ENCODE measurements at places on chromosomes 6 and 20.

- H3K4me3 ChIP-seq, result no peak overlapping the region
- H3K36me3 ChIP-seq, result no peaks in the 10 kb centered on the region
- H3K27ac ChIP-seq, result no peak overlapping the region
- no peaks in the 10 kb centered on the region for H3K27me3 ChIP-seq
- no peaks in the 10 kb centered on the region for H3K4me1 ChIP-seq
Observed at GRCh38 chr20:16314320-16314719, 258.9 kb downstream of the KIF16B start.

GRCh38 chr6:142374965-142375733 is 73.3 kb downstream of the ADGRG6 start:
- no peak overlapping the region for H3K27ac ChIP-seq
- H3K4me3 ChIP-seq, result no peak overlapping the region
- no peaks in the 10 kb centered on the region for H3K4me1 ChIP-seq

DNA sequence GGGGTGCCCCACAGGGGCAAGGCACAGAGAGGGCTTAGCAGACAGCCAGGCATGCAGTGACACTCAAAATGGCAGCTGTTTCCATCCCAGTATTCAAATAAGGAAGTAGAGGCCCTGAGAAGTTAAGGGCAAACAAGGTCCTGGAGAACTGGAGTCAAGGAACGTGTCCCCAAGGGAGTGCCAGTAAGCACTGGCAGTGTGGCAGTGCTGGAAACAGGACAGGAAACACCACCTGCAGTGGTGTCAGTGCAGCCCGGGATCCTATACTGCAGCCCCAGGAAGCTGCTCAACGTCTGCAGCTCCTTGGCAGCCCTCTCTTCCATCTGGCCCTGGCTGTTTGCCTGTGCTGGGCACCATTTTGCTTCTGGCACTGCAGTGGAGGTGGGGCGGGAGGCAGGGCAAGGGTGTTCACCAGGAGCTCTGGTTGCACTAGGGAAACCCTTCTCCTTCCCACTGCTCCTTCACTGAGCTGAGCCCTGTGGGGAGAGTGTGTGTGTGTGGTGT is 56.3 kb downstream of the EDN3 start:
- no peak for DNase-seq

DNA sequence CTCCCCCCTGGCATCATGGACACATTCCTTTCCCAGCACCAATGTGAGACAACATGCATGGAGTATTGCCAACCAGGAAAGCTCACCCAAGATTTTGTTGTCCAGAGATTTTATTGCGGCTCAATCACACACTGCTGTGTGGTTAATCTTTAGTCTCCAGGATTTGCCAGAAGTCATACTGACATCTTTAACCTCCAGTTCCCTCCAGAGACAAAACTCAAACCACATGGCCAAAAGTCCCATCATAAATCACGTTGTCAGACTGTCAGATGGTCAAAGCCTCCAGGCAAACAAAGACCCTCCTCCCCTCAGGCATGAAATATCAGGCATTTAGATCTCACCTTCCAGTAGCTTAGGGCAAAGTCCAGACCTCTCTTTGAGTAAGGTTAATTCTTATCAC is 97.3 kb upstream of the OPRM1 start:
- H3K4me1 ChIP-seq, result no peaks in the 10 kb centered on the region
- H3K4me3 ChIP-seq, result no peak overlapping the region
- H3K27me3 ChIP-seq, result no peaks in the 10 kb centered on the region
- DNase-seq, result no peak
- H3K36me3 ChIP-seq, result no peaks in the 10 kb centered on the region

DNA sequence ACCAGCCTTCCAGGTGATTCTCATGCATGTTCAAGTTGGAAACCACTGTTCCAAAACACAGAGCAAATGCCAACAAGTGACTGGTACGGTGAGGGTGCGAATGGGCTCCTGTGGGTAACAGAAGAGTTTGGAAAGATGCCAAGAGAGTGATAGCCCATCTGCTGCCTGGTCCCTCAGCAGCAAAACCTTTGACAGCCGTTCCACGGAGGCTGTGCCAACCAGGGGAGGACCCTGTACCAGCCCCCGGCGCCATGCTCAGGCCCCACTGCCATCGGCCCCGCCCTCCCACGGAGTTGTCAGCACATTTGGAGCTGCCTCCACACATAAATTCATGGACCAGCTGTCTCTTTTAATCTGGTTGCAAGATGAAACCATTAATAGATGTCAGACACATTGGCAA is 4.4 kb upstream of the PTPRT start:
- DNase-seq, result no peak
- no peak overlapping the region for H3K4me3 ChIP-seq
- no peaks in the 10 kb centered on the region for H3K36me3 ChIP-seq
- no peak overlapping the region for H3K27ac ChIP-seq
- H3K27me3 ChIP-seq, result peaks cover 13% of the 10 kb centered on the region

DNA sequence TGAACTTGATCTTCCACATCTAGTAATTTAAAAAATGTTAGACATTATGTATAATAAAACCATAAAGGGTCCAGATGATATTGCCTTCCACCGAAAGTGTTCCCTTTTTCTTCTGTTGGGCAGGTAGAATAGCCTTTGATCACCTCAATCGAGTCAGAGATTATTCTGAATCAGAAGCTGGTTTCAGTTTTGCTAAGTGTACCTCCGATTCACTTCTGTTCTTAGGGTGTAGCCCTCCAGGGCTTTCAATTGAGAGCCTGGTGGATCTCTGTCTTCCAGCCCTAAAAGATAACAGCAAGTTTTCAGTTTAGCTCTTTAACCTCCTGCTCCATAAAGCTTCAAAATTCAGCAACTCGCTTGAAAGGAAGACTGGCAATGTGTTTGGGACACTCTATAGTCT is 21.1 kb upstream of the AIG1 start:
- DNase-seq, result no peak
- no peak overlapping the region for H3K4me3 ChIP-seq
- H3K27me3 ChIP-seq, result no peaks in the 10 kb centered on the region
- no peaks in the 10 kb centered on the region for H3K36me3 ChIP-seq
- H3K27ac ChIP-seq, result no peak overlapping the region

- H3K4me3 ChIP-seq, result no peak overlapping the region
- no peaks in the 10 kb centered on the region for H3K4me1 ChIP-seq
- no peaks in the 10 kb centered on the region for H3K27me3 ChIP-seq
- H3K36me3 ChIP-seq, result no peaks in the 10 kb centered on the region
Observed at GRCh38 chr6:158161566-158162254, 6.4 kb downstream of the SERAC1 start.

DNA sequence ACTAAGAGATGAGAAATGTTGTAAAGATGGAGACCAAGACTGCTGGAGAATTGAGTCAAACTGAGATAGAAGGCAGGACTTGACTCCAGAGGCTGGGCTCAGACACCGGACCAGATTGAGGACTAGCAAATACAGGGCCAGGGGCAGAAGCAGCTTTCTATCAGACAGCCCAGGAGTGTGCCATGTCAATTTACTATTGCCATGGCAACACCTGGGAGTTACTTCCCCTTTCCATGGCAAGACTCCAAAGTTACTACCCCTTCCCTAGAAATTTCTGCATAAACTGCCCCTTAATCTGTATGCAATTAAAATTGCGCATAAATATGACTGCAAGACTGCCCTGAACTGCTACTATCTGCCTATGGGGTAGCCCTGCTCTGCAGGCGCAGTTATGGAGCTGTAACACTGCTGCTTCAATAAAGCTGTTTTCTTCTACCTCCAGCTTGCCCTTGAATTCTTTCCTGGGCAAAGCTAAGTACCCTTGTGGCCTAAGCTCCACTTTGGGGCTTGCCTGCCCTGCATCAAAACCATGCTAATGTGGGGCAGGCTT is 90.1 kb upstream of the EDN1 start:
- H3K4me1 ChIP-seq, result no peaks in the 10 kb centered on the region
- no peak overlapping the region for H3K4me3 ChIP-seq
- DNase-seq, result peak; percentile 9
- no peaks in the 10 kb centered on the region for H3K27me3 ChIP-seq
- no peaks in the 10 kb centered on the region for H3K36me3 ChIP-seq
- no peak overlapping the region for H3K27ac ChIP-seq

DNA sequence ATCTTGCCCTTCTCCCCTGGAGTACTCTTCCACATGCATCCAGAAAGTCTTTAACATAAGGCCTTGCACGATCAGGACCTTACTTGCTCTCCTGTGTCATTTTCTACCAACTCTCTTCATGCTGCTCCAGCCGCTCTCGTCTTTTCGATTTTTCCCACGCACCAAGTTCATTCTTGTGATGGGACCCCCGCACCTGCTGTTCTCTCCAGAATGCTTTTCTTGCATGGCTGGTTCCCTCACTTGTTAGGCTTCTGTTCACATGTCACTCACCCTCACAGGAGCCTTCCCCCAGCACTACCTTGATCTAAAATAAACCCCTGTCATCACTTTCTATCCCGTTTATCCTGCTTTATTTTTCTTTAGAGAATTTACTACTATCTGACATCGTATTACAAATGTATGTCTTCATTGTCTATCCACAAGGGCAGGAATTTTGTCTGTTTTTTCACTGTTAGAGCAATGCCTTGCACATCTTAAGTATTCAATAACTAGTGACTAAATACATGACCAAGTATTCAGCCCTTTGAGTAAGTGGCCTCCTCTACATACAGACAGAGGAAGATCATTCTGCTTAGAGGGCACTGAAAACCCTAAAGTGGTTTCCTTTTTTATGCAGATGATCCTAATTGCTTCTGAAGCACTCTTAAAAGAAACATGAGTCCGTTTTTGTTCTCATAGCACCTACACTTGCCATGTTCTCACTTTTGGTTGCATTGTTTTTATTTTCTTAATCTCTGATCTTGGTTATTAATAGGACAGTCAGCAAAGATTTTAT is 166.9 kb downstream of the SLC16A10 start:
- H3K27ac ChIP-seq, result no peak overlapping the region
- no peaks in the 10 kb centered on the region for H3K36me3 ChIP-seq
- no peak for DNase-seq
- H3K4me1 ChIP-seq, result peaks cover 5% of the 10 kb centered on the region
- no peaks in the 10 kb centered on the region for H3K27me3 ChIP-seq

DNA sequence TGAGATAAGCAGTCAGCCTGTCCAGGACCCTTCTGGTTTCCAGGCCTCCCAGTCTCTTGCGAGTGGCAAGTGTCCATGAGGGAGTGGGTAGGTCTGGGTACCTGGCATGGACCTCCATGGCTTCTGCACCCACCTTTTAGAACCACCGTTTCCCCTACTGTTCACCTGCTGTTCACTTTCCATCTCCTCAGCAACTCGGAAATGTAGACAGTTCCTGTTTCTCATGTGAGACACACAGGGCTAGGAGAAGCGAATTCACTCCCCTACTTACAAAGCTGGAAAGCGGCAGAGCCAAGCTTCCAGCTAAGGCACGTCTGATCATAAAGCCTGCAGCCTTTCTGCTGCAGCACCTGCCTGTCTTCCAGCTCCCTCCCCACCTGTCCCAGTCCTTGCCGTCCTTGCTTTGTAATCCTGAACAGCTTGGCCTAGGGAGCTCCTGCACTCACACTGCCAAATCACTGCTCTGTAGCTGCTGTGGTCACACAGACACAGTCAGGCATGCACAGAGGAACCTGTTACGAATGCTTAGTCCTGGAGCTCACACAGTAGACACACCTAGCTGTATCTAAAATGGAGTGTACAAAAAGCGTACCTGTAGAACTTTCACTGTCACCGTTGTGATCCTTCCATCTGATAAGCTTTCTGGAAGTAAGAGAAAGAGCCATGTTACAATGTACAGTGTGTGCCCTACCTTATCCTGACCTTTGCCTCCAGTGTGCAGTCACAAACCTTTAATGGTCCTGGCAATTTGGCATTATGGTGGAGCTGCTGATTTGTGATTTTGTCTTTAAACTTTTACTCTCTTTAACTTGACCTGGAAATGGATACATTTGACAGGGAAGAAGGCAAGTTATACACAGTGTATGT is 294.1 kb downstream of the NRN1 start:
- H3K4me3 ChIP-seq, result no peak overlapping the region
- H3K27me3 ChIP-seq, result no peaks in the 10 kb centered on the region
- no peak overlapping the region for H3K27ac ChIP-seq

DNA sequence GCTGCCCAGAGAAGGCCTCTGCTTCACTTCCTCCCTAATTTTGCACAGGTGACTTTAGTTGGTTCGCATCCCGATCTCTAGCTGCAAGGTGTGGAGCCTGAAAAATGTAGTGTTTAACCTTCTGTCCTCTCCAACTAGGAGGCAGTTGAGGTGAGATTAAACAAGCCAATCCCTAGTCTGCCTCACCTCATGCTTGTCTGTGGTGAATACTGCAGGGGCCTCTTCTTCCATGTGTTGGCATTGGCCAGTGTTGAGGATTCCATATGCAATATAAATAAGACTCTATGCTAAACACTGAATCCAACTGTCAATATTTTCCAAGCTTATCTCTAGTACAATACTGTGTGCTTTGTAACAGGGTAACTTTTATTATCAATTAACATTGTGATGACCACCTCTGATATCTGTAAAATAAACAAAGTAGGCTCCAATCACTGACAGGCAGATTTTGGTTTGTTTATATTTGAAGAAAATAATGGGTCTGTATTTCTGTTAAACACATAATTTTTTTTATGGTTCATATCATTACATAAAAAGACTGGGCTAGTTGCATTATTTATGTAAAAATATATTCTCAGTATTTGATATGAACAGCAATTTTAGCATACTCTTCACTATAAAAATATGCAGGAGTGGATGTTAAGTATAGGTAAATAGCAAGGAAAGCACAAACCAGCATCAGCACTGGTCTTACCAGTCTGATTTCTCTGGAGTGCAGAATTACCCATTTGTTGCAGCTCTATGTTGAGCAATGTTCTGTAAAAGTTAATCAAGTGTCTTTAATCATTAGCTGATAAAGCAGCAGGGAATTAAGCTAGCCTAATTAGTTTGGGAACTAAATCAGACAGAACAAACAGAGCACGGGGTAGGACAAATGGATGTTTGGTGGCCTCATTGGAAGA is 74.0 kb downstream of the ANKRD6 start:
- H3K27ac ChIP-seq, result no peak overlapping the region
- no peak overlapping the region for H3K4me3 ChIP-seq
- no peaks in the 10 kb centered on the region for H3K27me3 ChIP-seq
- no peak for DNase-seq
- H3K4me1 ChIP-seq, result no peaks in the 10 kb centered on the region
- H3K36me3 ChIP-seq, result no peaks in the 10 kb centered on the region

- no peak overlapping the region for H3K4me3 ChIP-seq
- DNase-seq, result no peak
- H3K27ac ChIP-seq, result no peak overlapping the region
Observed at GRCh38 chr6:25956226-25956625, 6.4 kb upstream of the TRIM38 start.

DNA sequence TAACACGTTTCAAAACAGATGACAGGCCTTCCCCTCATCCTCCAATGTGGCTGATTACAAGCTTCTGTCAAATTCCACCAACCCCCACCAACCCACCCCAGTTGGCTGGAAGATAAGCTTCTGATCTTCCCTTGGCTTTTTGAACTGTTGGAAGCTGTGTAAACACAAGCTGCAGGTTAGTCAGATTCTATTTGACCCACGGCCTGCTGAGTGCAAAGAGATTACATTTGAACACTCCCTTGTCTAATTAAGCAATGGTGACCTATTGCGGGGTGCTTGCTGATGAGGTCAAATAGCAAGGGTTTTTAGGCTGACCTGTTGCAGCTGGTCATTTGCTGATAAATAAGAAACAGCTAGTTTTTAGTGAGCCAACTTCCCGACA is 379.7 kb downstream of the BMP2 start:
- no peak overlapping the region for H3K27ac ChIP-seq
- H3K4me1 ChIP-seq, result no peaks in the 10 kb centered on the region
- H3K4me3 ChIP-seq, result no peak overlapping the region
- no peaks in the 10 kb centered on the region for H3K36me3 ChIP-seq
- DNase-seq, result no peak

All from CD4-positive, alpha-beta T cell (primary cell).